IPS-NIHi11 (cell line): ENCODE measurements at places on chromosomes 1 and 21.

DNA sequence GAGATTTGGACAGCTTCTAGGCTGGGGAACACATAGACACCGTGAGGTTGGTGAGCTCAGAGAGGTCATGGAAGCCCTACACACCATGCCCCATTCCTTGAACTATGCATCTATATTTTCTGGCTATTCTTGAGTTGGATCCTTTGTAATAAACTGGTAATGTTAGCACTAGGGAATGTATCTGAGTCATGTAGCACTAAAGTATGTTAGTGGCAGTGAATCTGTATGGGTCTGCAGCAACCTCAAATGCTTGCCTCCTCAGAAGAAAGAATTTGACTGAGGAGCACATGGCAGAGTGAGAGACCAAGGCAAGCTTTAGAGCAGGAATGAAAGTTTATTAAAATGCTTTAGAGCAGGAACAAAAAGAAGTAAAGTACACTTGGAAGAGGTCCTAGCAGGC is 43.7 kb upstream of the LRRC7 start:
- DNase-seq, result no peak

DNA sequence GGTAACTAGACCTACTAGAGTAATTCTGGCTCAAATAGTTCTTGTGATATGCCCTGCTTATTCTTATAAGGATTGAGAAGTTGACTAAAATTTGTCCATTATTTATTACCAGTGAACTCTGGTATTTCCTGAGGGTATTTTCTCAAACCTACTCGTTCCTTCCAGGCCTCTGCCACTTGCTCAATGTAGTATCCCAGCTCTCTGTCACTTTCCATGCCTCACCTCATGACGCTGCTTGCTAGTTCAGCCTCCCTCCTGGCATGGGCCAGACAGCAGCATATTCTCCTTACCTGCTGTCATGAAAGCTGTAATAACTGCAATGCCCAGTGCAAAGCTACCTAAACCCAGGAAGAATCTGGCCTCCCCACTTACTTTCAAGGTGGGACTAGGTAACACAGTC is 602.9 kb upstream of the ADAMTS5 start:
- DNase-seq, result no peak

DNA sequence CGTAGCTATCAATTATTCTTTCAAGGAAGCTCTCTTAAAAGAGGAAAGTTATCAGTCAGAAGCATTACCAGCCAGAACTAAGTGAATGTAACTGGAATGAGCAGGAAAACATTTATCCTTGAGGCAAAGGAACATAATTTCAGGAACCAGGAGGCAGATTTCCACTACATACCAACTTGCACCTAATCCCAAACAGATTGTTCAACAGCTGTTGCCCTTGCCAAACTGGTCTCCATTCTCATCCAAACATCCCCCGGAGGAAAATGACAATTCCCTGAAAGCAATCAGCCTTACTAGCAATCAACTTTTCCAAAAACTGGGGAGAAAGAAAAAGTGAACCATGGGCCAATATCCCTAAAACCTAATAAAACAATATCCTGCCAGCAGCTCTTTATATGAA is 35.0 kb downstream of the ENAH start:
- no peak for DNase-seq

- peak; percentile 68 for DNase-seq
Observed at GRCh38 chr1:10529765-10530164, 55.0 kb downstream of the PEX14 start.

DNA sequence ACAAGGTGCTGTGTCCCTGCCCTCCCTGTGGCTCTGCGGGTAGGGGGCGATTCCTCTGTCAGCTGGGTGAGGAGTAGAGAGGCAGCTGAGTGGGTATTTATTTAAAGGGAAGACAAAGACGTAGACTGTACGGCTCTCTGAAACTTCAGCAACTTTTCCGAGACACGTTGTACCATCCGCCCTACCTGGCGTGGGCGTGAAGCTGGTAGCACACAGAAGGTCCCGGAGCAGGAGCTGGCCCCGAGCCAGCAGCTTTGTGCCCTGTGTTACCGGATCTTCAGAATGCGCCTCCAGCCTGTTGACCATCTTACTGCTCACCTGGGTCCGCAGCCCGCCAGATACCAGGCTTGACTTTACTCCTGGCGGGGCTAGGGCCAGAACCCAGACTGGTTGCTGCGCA is 34.9 kb downstream of the PRKCZ start:
- DNase-seq, result no peak

GRCh38 chr1:63688302-63688890 is 85.4 kb upstream of the ROR1 start:
- DNase-seq, result no peak

GRCh38 chr1:93005252-93005598 is 44.0 kb upstream of the DIPK1A start:
- DNase-seq, result no peak

GRCh38 chr1:236489710-236490377 is 33.9 kb upstream of the LGALS8 start:
- peak; percentile 55 for DNase-seq

DNA sequence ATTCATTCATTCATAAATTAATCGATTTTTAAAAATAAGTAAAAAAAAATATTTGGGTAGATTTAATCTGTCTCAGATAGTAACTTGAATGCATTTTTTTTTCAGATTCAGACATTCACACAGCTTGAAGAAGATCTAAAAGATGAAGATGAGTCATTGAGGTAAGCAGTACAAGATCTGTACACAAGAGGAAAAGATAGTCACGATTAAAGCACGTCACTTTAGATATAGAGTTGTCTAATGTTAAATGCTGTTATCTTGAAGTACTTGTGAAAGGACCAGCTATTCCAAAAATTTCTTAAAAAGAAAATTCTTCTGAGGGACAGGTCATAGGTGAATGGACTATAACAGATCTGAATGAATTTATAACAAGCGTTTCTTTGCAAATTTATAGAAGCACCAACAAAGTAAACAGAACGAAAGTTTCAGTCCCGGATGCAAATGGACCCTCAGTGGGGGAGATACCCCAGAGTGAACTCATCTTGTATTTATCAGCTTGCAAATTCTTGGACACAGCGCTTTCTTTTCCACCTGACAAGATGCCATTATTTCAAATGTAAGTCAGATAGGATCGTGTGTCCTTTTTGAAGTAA is 31.2 kb upstream of the MORC3 start:
- DNase-seq, result no peak

DNA sequence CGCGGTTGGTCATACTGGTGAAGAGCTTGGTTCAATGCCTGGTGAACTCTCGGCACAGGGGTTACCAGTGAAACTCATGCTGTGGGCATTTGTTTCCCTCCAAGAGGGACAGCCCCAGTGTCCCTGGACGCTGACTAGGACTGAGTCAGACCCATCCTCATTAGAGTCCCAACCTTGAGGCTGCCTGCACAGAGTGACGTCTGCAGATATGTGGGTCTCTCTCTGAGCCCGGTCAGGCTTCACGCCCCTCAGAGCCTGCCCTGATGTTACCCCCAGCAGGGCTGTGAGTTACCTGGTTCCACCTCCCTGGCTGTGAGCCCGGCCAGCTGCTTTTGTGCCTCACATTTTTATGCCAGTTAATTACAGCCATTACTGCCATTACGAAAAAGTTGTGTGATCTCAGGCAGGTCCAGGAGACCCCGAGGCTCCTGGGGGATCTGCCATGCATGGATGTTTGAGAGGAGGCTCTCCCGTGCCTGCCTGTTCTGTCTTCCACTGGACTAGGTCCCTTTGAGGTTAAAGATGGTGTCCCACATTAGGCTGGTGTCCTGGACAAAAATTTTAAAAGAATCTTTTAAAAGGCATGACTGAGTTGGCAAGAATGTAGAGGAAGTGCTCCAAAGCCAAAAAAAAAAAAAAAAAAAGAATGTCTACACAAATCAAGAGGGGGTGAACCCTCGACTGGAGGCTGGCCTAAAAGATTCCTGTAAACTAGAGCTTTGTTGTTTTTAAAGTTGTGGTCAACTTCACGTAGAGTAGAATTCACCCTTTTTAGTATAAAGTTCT is 36.6 kb upstream of the PADI1 start:
- no peak for DNase-seq

DNA sequence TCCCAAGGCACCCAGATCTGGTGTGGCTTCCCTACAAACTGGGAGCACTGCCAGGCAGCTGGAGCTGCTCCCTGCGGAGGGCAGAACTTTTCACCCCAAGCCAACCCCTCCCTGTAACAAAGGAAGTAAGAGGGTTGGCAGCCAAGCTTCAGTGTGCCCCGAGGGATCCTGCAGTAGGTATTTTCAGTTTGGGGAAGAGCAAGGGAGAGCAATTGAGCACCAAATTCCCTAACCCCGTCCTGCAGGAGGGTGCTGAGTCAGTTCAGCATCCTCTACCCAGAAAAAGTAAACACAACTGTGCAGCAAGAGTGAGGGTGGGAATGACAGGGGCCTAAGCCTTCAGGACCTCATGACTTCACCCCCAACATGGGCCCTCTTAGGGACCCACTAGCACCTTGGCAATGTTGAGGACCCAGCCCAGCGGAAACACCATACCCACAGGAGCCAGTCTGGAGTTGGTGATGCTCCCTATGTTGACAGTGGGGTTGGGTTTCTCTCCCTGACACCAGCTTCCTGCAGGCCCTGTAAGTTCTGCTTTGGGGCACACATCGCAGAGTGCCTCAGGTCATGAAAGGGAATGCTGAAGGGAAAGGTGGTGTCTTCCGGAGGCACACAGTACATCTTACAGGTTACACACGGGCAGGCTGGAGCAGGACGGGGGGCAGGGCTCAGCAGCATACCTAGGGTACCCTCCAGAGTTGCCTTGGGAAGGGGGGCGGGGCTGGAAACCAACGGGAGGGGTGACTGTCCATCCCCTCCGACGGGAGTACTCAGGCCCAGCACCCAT is 14.8 kb downstream of the SH3BP5L start:
- no peak for DNase-seq

DNA sequence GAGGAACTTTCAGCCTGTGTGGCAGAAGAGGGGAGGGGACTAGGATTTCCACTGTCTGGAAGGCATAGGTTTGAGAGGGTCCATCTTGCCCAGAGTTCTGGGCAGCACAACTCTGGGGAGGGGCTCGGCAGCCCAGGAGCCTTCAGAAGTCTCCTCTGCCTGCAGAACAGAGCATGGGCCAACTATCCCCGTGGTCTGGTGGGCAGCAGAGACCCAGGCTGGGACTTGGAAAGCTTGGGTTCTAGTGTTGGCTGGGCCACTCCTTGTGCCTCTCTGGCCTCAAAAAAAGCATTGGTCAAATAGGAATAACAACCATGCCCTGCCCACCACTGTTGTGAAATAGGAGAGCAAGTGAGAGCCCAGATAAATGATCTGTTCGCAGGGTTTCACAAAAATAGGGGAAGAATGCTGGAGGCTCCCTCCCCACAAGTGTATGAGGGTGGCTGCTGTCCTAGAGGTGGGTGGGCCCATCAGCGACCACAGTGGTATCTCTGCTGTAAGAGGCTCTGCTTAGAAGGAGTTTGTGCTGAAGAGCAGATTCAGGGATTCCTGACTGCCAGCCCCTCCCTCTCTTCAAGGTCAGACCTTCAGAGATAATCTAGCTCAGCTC is 8.9 kb downstream of the EPHA10 start:
- DNase-seq, result no peak

DNA sequence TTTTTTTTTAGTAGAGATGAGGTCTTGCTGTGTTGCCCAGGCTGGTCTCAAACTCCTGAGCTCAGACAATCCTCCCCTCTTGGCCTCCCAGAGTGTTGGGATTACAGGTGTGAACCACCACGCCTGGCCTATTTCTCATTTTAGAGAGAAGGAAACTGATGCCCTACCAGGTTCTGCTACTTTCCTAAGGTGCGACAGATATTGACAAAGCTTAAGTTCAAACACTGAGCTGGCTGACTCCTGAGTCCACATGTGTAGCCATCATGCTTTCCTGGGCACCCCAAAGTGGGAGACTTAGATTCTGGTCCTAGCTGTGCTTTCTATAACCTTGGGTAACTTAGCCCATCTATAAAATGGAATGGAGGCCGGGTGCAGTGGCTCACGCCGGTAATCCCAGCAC is 5.1 kb upstream of the TMEM222 start:
- DNase-seq, result no peak

- peak; percentile 47 for DNase-seq
Observed at GRCh38 chr1:164772635-164773034, 213.7 kb downstream of the PBX1 start.

DNA sequence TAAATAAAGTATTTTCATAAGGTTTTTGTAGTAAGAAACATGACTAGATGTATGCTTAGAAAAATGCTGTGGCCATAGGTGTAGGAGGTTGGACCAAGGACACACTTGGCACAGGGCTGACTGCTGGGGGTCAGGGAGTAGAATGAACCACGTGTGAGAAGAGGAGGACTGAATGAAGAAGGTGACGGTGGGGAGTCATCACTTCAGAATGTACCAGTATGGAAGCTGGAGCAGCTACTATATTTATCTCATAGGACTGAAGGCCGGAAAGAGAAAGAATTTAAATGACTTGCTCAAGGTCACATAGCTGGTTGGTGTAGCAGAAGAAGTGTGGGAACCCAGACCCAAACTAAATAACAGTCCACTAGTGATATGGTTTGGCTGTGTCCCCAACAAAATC is 79.8 kb upstream of the HAO2 start:
- DNase-seq, result no peak

DNA sequence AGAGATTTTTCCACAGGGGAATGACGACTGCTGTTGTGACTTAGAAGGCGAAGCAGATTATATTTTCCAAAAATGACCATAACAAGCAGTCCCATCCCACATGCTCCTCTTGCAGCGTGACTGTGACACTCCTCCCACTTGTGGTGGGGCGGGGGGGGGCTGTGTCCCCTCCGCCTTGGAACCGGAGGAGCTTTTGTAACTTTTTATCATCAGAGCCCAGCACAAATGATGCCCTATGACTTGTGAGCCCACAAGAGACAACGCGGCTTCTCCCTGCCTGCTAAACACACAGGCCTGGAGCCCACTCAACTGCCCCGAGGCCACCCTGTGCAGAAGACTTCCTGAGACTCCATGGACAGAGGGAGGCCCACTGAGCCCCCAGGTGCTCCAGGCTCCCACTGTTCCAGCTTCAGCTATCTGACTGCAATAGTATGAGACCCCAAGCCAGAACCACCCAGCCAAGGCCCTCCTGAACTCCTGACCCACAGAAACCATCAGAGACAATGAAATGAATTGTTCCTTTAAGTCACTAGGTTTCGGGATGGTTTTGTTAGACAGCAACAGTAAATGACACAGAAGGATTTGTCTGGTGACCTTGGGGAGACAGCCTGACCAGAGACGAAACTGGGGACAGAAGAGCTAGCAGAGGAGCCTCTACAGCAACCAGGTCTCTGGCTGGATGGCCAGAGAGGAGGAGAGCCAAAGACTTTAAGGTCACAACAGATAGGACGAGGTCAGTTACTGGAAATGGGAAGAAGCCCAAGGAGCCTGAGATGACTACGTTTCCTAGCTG is 58.8 kb downstream of the CAPZB start:
- no peak for DNase-seq

GRCh38 chr1:20107796-20108195 is 11.5 kb downstream of the PLA2G2D start:
- DNase-seq, result no peak

DNA sequence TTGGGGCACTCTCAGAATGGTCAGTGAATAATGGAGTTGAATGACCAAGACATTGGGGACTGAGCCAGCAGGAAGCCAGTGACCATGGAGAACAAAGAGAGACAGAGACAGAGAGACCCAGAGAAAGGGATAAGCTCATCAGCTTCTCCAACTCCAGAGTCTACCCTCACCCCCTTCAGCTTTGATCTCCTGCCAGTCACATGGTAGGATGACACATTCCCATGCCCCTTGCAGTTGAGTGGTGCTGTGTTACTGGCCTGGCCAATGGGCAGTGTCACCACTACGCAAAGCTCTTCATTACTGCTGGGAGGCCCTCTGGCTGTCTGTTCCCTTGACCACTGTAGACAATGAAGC is 643.5 kb downstream of the AJAP1 start:
- DNase-seq, result no peak

- DNase-seq, result no peak
Observed at GRCh38 chr1:1101503-1101902, 14.4 kb downstream of the C1orf159 start.

GRCh38 chr1:41416552-41417334 is 55.5 kb downstream of the FOXO6 start:
- peak; percentile 89 for DNase-seq
